ENCODE measurements at places on chromosomes 5 and 9.
A peak's percentile ranks its signal among the peaks of the same experiment; 100 is the strongest.

- DNase-seq = no peak
Observed at GRCh38 chr9:75624998-75625397, 265.5 kb upstream of the PCSK5 start.

- DNase-seq = no peak
Observed at GRCh38 chr5:55502759-55503158, 32.0 kb downstream of the PLPP1 start.

GRCh38 chr5:12911156-12911555 lies 1006.9 kb upstream of the CTNND2 start:
- DNase-seq = no peak

DNA sequence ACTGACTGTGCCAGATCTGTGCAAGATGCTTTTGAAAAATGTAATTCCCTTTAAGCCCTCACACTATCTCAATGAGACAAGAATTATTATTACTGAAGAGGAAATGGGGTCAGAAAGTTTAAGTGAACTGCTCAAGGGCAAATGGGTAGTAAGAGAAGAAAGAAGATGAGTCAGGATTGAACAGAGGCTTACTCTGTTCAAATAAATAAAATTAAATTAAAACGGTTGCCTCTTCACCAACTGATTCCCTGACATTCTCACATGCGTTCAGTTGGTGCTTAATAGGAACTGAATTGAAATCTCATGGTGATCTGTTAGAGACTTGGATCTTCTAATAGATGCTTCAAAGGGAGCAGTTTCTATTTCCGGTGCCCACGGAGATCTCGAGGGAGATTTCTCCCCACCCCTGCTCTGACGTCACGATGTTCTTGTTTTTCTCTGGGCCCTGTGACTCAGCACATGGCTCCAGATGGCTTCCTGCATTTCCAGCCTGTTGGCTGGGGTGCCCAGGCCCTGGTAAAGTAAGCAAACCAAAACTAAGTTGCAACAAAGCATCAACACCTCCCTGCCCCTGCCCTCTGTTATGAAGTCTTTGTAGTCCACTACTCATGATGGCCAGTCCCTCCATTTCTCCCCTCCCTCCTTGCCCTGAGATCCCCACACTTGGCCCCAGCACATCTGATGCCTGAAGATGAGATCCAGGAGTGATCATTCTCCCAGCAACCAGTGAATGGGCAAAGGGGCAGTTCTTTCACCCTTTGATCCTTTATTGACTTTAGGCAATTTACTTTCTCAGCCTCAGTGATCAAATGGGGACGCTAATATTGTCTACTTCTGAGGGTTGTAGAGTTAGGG lies 106.1 kb upstream of the CPEB4 start:
- peak; percentile 61 for DNase-seq

- DNase-seq = no peak
Observed at GRCh38 chr5:149857499-149857898, 87.1 kb downstream of the PDE6A start.

DNA sequence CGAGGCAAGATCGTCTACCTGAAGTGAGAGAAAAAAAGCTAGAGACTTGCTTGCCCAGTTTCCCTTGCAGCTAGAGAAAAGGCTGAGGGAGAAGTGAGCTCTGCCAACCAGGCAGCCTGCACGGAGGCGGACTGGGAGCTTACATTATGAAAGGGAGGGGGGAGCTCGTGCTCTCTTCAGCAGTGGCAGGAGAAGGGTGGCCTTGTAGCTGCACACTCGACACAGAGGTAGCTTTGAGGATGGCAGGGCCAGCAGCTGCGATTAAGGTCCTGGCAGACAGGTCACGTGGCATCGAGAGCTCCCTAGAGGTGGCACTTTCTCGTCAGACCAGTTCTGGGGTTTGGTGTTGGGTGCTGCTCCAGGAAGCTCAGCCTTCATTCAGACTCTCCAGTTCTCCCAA lies 26.7 kb downstream of the APBA1 start:
- no peak for DNase-seq

DNA sequence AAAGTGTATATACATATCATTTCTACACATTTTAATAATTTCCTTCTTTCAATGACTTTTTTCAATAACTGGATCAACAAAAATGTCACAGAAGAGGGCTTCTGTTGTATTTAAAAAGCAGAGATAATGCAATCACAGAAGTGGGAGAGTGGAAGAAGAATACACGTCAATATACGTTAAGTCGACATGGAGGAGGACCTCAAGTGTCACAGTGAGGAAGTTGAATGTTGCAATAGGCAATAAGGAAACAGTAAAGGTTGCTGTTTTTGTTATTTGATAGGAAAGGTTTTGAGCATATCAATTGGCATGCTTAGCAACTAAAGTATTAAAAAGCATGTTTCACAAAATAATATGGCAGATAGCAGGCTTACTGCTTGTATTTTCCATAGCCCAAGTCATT lies 184.0 kb upstream of the NR4A3 start:
- DNase-seq = no peak

DNA sequence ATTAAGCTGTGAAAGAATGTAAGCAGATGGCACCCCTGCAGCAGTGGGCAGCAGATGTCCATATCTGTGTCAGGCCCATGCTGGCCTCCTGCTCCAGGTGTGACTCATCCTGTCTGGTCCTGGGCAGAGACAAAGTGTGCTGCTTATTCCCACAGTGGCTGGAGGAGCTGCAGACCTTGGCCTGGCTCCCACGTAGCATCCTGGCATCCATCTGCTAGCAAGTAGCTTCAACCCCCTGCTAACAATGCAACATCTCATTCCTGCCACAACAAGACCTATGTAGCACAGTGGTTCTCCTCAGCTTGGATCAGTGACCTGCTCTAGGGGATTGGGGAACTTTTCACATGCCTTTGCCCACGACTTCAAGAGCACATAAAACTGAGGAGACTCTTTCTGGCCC lies 126.4 kb upstream of the SLC12A2 start:
- peak; percentile 42 for DNase-seq

GRCh38 chr9:98370300-98370975 lies 115.0 kb upstream of the TBC1D2 start:
- DNase-seq = no peak

GRCh38 chr5:130762031-130762430 lies 403.0 kb downstream of the HINT1 start:
- no peak for DNase-seq

- DNase-seq = no peak
Observed at GRCh38 chr9:90299968-90300367, 342.7 kb downstream of the DIRAS2 start.

DNA sequence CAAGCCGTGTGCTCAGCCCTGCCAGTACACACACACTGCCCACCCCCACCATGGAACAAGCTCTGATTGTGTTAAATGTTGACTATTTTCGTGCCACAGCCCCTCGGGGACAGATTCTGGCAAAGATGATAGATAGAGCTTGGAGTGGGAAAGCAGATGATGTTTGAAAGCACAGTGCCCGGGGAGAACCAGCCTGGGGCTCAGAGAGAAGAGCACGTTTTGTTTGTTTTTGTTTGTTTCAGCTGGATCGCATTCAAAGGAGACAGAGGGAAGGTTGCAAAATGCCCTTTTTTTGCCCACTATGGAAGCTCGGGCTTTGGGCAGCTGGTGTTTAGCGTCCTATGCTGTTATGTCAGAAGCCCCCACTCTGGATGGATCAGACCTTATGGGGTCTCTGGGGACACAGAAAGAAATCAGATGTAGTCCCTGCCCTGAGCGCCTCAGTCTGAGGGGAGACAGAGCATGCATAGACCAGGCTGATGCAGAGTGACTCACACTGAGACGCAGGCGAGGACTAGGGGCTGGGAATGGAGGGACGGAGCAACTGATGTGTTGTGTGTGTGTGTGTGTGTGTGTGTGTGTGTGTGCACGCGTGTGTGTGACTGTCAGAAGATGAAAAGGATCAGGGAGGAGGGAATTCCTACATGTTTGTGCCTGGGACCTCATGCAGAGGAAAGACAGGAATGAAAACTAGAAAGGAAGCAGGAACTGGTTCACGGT lies 229.7 kb downstream of the MELK start:
- no peak for DNase-seq

DNA sequence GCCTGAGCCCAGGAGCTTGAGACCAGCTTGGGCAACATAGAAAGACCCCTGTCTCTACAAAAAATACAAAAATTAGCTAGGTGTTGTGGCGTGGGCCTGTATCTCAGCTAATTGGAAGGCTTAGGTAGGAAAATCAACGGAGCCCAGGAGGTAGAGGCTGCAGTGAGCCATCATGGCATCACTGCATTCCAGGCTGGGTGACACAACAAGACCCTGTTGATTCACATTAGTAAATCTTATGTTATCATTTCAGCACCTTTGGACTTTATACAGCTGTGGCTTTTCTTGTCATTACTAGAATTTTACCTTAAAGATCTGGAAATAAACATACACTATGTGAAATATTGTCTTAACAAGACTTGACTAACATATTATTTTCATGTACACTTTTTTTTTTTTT lies 185.0 kb downstream of the ZNF608 start:
- DNase-seq = no peak

DNA sequence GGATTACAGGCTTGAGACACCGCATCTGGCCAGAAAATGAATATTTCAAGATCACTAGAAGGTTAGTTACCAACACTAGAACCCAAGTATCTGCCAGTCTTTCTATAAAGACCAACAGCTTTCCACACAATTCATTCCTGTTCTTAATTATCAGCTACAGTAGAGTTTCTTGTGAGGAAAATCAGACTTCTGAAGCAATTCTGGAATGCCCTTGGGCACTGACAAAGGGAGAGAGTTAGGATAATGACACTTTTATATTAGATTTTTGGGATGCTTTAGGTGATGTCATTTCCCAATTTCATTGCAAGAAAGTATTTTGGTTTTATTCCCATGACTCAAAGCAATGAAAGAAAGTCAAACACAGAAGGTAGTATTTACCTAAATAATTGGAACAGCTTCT lies 497.0 kb upstream of the TUSC1 start:
- DNase-seq = no peak

DNA sequence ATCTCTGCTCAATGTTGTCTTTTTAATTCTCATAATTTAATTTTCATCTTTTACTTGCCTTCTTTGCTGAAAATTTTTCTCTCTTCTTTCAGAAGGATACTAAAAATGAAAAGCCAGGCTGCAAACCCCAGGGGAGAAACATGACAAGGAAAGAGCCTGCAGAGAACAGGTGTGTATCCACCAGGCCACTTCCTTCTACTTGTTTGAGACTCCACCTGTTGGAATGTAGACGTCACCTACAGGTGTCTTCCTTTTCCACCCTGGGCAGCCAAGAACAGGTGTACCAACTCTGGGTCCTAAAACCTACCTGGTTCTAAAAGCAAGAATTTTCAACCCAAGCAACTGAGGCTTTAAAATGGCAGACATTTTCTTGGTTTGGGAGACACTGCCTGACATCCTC lies 166.8 kb downstream of the ATP10B start:
- DNase-seq = no peak

- no peak for DNase-seq
Observed at GRCh38 chr9:124482431-124483031, 24.7 kb downstream of the NR5A1 start.

DNA sequence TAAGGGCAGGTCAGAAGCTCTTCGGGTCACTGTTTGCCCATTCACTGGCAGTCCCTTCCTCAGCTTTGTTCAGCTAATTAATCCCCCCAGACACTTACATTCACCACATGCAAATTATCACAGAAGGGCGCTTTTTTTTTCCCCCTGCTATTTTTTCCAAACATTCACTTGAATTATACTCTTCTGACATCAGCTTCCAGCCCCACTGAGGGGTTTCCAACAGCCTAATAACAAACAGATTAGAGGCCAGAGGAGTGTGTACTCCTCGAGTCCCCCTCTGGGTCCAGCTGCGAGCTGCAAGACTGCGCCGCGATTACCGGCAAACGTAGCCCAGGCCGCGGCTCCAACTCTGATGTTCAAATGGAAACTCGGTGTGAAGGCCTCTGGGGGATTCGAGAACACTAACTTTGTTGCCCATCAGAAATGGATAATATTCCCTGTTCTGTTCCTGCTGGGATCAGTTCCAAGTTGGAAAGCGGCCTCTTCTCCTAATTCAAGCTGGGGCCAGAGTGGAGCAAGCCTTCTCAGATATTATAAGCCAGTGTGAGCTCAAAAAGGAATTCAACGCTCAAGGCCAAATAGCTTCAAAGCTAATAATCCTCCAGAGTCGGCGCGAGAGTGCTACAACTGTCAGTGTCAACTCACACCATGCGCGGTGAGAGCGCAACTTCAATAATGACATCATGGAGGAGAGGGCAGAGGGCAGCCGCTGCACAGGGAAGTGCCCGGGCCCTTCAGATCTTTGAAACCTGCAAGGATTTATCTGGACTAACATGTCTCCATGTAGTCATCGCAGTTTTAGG lies 560.8 kb downstream of the BNC2 start:
- no peak for DNase-seq

- no peak for DNase-seq
Observed at GRCh38 chr9:34653151-34654072, 1.4 kb downstream of the IL11RA start.

- no peak for DNase-seq
Observed at GRCh38 chr9:131467214-131467935, 35.3 kb upstream of the POMT1 start.

GRCh38 chr9:35258660-35259474 lies 97.1 kb downstream of the UNC13B start:
- DNase-seq = peak; percentile 19

GRCh38 chr5:158998793-158999325 lies 100.9 kb downstream of the EBF1 start:
- no peak for DNase-seq

DNA sequence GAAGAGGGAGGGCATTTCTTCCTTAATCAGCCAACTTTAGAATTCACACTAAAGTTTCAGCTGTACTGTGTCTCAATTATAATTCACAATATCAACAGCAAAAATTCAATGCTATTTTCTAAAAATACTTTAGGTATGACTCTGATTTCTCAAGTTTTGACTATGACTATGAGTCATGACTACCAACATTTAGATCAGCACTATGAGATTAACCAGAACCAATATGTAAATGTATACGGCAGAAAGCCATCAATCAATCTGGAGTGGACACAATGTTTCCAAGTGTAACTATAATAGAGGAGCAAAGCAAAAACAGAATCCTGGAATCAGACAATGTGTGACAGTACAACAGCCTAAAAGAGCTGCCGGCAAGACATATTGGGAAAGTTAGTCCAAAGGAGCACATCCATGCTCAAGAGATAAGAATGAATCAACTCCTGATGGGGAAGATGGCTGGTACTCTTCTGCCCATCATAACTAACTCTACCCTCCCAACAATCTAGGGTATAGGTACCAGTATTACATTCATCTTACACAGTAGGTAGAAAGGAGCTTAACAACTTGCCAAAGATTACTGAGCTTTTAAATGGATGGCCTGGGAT lies 294.4 kb downstream of the SEMA5A start:
- no peak for DNase-seq

DNA sequence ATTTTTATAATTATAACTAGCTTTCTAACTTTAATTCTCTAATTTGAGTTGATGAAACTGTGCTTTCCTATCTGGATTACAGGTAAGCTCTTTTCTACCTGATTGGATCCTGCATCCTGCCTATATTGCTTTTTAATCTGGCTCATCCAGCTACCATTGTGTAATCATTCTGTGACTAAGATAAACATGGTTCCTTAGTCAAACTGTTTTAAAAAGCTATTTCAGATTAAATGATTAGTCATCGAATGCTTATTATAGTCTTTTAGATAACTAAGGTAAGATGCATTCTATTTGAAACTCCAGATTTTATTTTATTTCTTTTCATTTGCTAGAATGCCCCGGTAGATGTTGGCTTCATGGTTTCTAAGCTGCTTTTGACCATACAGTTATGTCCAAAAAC lies 50.7 kb downstream of the ICE1 start:
- no peak for DNase-seq

GRCh38 chr9:92655896-92656536 lies 13.9 kb downstream of the IPPK start:
- DNase-seq = no peak

GRCh38 chr9:82021198-82021597 lies 32.6 kb downstream of the SPATA31D1 start:
- peak; percentile 94 for DNase-seq

GRCh38 chr5:51028394-51028793 lies 354.9 kb upstream of the ISL1 start:
- DNase-seq = no peak
